Lung (tissue), 17 donors: ENCODE measurements at places on chromosomes 2 and 18.

DNA sequence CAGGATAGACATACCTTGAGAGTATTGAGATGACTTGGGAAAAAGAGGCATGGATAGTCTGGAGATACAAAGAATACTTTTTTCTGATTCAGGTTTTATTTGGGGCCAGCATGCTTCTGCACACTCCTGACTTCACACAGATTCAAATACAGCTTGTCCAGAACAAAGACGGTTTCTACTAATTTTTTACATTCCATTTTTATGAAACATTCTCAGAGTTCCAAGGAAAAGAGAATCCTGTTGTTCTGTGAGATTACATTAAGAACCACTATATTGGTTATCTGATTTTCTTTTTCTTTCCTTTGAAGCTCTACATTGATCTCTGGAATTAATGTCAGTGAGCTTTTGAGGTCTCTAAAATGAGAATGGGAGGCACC, 41.0 kb downstream of the PTPRM start:
- DNase-seq, result no peak
- no peak overlapping the region for H3K4me3 ChIP-seq
- H3K4me1 ChIP-seq, result no peaks in the 10 kb centered on the region
- no peaks in the 10 kb centered on the region for H3K36me3 ChIP-seq
- H3K27me3 ChIP-seq, result no peaks in the 10 kb centered on the region

DNA sequence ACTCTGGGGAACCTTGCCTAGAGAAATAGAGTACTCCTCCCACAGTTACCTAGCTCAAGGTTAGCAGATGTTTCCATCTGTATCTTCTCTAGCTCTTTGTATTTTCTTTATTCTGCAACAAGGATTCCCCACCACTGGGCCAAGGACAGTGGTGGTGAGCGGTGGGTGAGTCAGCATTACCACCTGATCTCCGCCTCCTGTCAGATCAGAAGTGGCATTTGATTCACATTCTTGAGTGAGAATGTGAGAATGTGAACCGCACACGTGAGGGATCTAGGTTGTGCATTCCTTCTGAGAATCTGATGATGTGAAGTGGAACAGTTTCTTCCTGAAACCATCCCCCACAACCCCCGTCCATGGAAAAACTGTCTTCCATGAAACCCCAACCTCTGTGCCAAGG, 9.0 kb downstream of the EPB41L3 start:
- H3K4me1 ChIP-seq, result no peaks in the 10 kb centered on the region
- H3K36me3 ChIP-seq, result no peaks in the 10 kb centered on the region
- H3K4me3 ChIP-seq, result no peak overlapping the region
- H3K27me3 ChIP-seq, result no peaks in the 10 kb centered on the region
- no peak for DNase-seq

- peak overlapping the region; percentile 11 for H3K27ac ChIP-seq
- no peaks in the 10 kb centered on the region for H3K36me3 ChIP-seq
Observed at GRCh38 chr2:39523308-39524044, 86.4 kb upstream of the MAP4K3 start.

DNA sequence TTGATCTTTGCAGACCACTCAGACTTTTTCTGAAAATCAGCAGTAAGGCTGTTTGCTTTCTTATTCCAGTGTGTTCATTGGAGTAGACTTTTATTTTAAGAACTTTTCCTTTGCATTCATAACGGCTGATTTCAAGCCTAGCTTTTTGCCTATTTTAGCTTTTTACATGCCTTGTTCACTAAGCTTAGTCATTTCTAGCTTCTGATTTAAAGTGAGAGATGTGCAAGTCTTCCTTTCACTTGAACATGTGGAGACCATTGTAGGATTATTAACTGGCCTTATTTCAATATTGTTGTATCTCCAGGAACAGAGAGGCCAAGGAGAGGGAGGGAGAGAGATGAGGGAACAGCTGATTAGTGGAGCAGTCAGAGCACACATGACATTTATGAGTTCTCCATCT, 32.1 kb downstream of the RNMT start:
- H3K4me3 ChIP-seq, result no peak overlapping the region
- H3K4me1 ChIP-seq, result no peaks in the 10 kb centered on the region
- no peak for DNase-seq
- H3K36me3 ChIP-seq, result peaks cover 28% of the 10 kb centered on the region
- H3K27ac ChIP-seq, result no peak overlapping the region

DNA sequence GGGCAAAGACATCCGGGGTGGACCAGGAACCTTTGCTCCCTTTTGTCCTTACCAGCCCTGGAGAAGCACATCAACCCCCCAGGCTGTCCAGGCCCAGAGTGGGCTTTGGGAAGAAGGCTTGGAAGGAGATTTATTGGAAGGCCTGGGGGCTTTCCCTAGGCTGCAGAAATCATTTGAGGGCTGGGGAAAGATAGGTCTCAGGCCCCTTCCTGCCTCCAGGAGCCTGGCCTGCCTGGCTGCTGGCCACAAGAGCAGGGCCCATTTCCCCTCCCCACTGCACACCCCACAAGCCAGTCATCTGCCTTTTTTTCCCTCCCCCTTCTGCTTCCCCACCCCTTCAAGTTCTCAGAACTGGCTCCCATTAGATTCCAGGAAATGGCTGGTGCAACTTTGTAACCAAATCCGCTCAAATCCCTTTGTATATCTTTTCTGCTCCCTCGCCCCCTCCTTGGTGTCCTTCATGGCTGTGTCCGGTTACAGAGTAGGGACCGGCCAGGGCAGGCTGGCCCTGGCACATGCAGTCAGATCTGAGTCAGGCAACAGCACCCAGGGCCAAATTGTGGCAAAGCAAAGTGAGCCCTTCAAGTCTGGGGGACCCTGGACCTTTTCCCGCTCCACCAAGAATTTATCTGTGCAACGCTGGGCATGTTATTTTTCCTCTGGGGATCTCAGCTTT, 20.8 kb upstream of the TNP1 start:
- no peak overlapping the region for H3K27ac ChIP-seq
- peak; percentile 77 for DNase-seq
- H3K27me3 ChIP-seq, result no peaks in the 10 kb centered on the region
- no peak overlapping the region for H3K4me3 ChIP-seq

DNA sequence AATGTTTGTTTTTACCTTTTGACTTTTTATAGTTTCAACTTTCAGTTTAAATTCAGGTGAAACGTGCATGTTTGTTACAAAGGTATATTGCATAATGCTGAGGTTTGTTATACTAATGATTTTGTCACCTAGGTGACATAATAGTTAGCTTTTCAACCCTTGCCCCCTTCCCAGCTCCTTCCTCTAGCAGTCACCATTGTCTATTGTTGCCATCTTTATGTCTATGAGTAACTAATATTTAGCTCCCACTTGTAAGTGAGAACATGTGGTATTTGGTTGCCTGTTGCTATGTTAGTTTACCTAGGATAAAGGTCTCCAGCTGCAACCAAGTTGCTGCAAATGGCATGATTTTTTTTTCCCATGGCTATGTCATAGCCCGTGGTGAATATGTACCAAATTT, 322.3 kb upstream of the SETBP1 start:
- no peaks in the 10 kb centered on the region for H3K4me1 ChIP-seq
- H3K36me3 ChIP-seq, result no peaks in the 10 kb centered on the region
- no peak overlapping the region for H3K27ac ChIP-seq
- DNase-seq, result no peak
- no peak overlapping the region for H3K4me3 ChIP-seq
- H3K27me3 ChIP-seq, result no peaks in the 10 kb centered on the region
